ENCODE measurements at places on chromosomes 1 and 21.

GRCh38 chr1:154807048-154807591, 63.0 kb downstream of the KCNN3 start:
- no peak for DNase-seq

- no peak for DNase-seq
These were observed 44.6 kb downstream of the MAN1C1 start for GRCh38 chr1:25661043-25661815.

DNA sequence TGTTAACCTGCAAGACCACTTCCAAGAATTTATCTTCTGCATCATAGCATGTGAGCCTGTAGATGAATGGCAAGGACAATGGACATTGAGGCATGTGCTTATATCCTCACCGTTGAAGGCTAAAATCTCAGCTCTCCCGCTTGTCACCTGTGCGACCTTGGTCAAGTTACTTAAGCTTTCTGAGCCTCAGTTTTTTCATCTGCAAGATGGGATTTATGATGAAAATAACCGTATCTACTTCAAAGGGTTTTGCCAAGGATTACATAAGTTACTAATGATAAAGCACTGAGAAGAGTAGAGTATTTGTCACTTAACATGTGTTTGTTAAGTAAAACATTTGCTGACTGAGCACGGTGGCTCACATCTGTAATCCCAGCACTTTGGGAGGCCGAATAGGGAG, 14.9 kb downstream of the RAP1GAP start:
- no peak for DNase-seq

GRCh38 chr1:154402409-154402921, 2.7 kb upstream of the IL6R start:
- no peak for DNase-seq

GRCh38 chr21:38675182-38675824, 130.4 kb upstream of the ETS2 start:
- DNase-seq, result no peak

- no peak for DNase-seq
These were observed 76.9 kb upstream of the RALGPS2 start for GRCh38 chr1:178648151-178648550.

GRCh38 chr1:160451859-160452232, 51.5 kb downstream of the VANGL2 start:
- no peak for DNase-seq

- DNase-seq, result no peak
These were observed 163.4 kb downstream of the OLFM3 start for GRCh38 chr1:101833312-101833711.

- DNase-seq, result no peak
These were observed 25.4 kb downstream of the DMAP1 start for GRCh38 chr1:44238660-44239059.

GRCh38 chr1:227733751-227734545, 1.2 kb downstream of the JMJD4 start:
- DNase-seq, result no peak

GRCh38 chr1:17007121-17007520, 4.6 kb downstream of the ATP13A2 start:
- DNase-seq, result no peak

DNA sequence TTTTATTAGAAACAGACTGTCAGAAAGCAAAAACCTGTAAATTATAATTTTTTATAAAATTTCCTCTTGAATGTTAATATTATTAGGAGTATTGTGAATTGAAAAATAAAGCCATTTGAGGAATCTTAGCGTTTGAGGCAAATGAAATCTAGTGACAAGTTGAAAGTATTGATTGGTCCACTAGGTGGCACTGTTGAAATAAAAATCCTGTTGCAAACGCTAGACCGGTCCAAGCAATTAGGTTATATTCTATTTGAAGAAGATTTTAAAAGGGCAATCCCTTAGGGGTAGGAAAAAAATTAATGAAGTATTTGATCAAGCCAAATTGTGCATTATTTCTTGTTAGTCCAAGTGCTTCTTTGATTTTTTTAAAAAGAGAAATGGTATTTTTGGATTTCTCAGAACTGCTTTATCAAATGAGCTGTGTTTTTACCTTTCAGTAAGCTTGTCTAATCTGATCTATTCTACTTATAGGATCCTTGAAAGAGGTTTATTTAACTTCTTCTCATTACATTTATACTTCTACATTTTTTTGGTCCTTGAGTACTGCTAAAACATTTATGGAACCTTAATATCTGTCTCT, 57.7 kb downstream of the ATG4C start:
- no peak for DNase-seq

DNA sequence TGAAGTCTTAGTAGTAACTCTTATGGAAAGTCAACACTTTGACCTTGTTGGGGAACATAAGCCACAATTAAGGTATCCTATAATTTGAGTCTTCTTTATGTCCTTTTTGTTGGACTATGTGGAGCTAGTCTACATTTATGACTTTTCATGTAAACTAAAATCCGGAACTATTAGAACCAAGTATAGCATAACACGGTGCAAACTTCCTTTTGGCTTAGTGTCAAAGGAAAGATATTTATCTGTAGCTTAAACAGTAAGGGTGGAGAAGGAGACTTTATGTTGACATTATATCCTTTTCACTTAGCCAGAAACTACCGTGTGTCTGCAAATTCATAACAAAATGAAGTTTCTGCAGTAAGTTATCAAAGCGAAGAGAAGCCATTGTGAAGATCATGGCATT, 7.3 kb downstream of the UAP1 start:
- no peak for DNase-seq

DNA sequence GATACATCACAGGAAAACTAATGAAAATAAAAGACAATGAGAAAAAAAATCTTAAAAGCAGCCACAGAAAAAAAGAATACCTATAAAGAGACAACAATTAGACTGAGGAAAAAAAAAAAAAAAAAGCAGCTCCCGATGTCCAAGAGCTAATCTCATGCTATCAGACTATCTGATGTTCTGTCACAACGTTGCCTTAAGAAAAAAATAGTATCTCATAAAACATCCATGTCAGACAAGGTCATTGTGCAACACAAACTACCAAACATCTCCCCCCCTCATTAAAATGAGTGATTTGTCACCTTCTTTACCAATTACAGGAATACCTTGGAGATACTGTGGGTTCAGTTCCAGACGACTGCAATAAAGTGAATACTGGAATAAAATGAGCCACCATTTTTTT, 68.9 kb downstream of the ZNF644 start:
- DNase-seq, result no peak

DNA sequence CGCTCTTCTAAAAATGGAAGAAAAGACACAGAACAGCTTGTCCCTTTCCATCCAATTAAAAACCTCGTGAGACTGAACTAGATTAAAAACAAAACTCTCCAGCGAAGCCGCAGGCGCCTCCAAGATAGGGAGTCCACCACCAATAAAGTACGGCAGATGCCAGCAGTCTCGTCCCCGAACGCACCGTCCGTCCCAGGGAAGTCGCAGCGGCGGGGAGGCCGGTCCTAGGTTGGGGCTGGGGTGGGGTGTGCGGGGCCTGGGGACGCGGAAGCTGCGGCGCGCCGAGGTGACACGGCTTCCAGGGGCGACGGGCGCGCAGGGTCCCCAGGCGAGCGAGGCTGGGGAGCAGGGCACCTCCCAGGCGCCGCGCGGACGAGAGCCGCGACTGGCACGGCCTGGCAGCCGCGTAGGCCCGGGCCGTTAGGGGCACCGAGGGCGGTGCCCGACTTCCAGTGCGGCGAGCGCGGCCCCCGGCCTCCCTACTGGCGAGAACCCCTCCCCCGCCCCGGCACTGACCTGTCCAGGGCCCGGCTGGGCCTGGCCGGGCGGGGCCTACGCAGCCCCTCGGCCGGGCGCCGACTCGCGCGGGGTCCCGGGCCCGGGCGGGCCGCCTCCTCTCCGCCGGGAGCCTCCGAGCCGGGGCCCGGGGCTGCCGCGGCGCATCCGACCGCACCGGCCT, 28.3 kb upstream of the A3GALT2 start:
- DNase-seq, result peak; percentile 13

DNA sequence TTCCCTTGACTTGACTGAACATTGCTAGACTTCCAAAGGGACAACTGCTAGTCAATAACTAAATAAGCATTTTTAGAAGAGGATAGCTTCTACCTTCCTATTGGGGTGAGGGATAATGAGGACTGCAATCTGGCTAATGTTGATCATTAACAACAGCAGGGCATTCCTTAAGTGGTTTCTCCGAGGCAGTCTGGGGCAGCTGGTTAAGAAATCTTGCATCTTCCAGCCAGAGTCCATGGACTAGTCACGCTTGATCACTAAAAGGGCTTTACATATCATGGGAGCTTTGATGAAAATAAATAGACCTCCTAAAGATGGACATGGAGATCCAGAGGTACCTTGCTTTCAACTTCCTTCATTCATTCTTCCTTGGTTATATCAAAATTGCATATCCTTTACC, 329.4 kb upstream of the ESRRG start:
- no peak for DNase-seq

DNA sequence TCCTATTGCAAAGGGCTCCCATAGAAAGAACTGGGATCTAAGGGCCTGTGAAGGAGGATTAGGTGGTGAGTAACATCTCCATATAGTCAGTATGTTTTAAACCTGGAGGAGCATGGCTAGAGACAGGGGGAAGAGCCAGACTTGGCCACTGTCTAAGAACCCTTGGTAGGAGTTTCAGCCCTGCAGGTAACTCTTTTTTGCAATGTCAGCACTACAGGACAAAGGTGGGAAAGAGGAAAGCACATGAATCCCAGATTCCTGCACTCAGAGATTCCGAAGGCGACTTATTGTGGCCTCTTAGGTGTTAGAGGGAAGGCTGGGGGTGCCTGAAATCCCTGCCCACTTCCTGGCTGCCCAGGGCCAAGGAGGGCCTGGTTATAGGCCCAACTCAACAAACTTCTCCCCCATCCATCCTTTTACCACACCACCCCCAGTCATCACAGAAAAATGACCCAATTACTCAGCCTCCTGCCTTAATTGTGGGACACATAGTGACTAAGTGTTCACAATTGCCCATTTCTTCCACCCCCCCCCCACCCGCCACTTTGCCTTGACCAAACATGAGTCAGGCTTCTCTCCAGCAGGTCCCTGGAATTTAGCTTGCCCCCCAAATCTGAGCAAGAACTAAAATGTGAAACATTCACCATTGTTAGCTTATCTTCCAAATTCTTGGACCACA, 1.9 kb upstream of the NTNG1 start:
- DNase-seq, result no peak

DNA sequence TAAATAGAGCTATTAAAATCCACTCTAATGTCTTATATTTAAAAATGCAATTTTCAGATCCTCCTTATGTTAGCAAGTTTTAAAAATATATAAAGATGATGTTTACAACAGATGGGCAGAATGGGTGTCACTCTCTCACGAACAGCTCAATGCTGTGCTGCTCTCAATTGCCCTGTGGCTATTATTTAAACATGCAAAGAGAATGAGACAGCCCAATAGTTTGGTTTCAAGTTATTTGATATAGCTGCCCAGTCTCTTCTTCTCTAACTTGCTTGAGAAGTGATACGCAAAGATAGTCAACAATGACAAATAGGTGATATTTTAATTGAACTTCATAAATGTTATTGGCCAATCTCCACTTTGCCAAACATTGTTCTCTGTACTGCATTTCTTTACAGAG, 199.3 kb upstream of the GREM2 start:
- DNase-seq, result no peak

DNA sequence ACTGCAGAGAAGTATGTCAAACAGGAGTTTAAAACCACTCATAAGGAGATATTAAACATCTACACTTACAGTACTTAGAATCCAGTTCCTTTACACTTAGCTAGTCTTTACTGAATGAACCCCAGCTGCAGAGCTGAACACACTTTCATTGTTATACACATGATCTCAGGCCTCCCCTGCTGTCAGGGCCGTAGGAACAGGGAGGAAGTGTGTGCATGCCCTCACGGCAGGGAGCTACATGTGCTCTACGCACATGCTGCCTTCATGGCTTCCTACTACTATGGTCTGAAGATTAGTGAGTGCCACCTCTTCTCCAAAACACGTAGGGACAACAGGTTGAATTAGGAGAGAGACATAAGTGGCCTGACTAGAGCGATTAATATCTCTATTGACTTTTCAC, 191.5 kb downstream of the SIPA1L2 start:
- DNase-seq, result no peak

GRCh38 chr21:45128613-45129188, 54.3 kb downstream of the ADARB1 start:
- DNase-seq, result peak; percentile 69

DNA sequence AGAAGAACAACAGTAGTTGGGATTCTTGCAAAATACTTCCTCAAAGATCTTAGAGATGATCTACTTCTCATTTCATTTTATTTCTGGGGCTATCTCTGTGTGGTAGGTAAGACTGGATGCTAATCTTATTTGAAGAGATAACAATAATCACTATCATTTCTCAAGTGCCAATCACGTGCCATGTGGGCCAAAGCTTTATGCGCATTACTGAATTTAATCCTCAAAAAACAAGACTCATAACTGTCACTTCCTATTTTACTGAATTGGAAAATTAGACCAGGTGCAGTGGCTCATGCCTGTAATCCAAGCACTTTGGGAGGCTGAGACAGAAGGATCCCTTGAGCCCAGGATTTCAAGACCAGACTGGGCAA, 121.7 kb downstream of the KCNN3 start:
- no peak for DNase-seq

DNA sequence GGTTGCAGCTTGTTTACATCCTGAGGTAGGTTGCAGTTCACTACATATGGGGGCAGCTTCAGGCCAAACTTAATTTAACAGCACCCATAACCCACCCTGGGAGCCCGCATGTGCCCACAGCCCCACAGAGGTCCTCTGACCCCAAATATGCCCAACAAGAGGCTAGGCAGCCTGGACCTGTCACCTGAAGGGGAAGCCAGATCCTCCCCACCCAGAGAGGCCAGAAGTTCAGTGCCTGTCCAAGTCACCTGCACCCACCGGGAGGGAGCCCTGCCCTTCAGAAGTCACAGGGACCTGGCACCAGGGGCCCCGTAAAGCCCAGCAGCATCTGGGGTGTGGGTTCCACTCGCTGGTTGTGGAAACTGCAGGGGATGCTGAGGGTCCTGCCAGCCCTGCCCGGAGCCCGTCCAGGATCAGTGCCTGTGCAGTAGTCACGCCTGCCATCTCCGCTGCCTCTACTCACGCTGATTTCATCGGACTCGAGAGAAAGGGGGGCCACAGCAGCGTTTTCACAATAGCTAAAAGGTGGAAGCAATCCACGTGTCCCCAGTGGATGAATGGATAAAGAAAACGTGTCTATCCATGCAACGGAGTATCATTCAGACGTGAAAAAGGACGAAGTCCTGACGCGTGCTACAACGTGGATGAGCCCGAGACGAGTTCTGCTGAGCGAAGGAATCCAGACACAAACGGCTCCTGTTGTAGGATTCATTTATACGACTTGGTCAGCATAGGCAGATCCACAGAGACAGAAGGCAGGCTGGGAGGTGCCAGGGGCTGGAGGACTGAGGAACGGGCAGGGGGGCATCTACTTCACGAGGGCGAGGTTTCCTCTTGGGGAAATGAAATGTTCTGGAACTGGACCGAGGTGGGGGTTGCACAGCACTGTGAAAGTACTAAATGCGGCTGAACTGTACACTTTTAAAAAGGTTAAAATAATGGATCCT, 33.9 kb upstream of the COL6A2 start:
- DNase-seq, result peak; percentile 6

Data from activated CD4-positive, alpha-beta T cell treated with anti-CD3 and anti-CD28 coated beads for 1 hour (primary cell).